Activated gamma-delta T cell treated with Interleukin-2 at 50 U/mL for 16 hours (primary cell): ENCODE measurements at places on chromosomes 5 and 9.

DNA sequence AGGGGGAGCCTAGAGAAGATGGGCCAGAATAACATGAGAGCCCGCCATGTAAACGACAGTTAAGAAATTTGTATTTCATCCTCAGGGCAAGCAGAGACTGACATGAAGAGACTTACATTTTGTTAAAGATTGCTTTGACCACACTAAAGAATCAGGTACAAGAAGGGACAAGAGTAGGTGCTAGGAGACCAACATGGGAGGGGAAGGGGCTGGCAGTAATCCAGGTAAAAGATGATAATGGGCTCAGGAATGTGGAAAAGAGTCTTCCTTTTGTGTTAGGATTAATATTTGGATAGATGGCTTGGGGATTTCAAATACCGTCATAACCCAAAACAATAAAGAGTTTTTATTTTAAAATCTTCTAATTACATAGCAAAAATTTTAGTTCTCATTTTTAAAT is 137.3 kb downstream of the ZNF462 start:
- no peak for DNase-seq

- no peak for DNase-seq
Measured at GRCh38 chr5:168920019-168920810, 341.0 kb upstream of the PANK3 start.

DNA sequence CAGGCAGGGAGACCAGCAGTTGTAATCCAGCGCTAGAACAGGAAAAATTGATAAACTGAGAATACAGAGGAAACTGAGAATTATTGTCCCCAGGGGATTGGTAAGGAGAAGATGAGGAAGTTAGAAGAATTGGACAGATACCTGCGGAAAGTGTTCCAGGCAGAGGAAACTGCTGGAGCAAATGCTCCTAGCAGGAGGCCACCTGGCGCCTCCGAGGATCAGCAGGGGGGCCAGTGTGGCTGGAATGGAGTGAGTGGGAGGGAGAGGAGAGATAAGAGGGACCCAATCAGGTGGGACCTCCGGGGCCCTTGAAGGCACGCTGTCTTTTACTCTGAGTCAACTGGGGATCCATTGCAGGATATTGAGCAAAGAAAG is 695 bp upstream of the ANXA6 start:
- DNase-seq: no peak

DNA sequence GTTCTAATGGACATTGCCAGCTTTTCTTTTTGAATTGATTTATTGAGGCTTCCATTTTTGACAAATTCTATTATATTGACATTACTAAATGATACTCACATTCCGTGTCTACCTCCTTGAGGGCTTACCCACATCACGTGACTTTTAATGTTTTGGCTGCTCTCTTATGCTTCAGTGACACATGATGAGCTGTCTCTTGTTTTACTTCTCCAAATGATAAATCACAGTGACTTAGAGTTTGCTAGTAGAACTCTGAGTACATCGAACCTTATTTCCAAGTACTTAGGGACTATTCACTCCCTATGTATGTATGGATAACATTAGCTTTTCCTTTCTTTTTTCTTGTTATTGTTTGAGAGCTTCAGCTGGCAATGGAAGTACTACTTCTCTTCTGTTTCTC is 169.8 kb upstream of the KCNN2 start:
- no peak for DNase-seq

DNA sequence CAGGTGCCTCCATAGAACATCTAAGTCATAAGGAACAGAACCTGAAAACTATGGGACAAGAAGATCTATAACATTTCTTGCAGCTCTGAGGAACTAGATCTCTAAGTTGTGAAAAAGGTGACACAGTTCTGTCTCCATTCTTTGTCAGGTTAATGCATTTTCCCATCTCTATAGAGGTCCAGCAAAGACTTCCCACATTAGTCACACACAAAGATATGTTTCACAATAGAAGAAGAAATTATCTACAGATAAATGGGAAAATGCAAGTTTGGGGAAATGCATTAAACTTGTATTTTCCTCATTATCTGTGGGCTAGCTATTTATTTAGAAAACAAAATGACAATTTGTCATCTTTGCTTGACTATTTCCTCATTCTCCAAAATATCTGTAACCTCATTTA is 458.6 kb upstream of the PAPPA start:
- DNase-seq: no peak

DNA sequence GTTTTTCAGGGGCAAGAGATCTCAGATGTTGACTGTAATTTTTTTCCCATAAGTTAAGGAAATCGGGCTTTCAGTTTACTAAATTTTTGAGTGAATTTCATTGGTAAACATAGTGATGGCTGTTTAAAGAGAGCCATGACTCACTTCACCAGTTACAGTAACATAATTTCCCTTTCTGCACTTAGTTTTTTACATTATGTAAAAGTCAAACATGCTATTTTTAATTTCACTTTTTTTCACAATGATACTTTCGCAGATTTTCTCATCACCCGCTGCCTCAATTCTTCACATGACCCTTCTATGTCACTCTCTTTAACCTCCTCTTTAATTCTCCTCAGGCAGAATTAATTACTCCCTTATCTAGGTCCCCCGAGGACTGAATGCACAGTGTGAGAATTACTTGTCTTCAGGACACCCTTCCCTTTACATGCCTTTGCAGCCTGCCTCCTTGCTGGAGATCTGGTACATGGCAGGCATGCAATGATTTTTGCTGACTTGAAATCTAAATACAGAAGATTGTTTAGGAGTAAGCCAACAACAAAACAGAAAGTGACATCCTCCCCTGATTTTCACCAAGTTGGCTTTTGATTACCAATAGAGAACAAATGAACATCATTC is 217.5 kb upstream of the S1PR3 start:
- DNase-seq: no peak

DNA sequence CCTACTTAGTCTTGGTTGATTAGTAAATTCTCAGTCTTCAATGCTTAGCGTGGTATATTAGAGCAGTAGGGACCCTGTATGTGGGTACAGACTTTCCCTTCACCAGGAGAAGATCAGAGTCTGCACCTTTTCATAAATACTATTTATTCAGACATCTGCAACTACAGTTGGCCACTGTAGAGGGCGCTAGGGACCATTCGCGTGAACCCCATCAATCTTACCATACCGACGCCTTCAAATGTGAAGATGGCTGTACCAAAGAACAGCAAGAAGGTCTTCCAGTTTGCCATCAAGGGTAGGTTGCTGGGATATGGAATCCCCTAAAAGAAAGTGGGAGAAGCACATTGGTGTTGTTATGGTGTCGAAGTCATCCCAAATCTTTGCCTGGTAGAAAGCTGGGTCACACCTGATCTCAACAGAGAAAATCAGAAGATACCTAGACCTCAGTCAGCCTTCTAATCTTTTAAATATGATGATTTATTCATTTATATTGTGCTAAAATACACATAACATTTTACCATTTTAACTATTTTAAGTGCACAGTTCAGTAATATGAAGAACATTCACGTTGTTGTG is 19.1 kb downstream of the SLC36A3 start:
- no peak for DNase-seq
